ENCODE measurements at places on chromosomes 16 and 17.

- no peak for DNase-seq
These were observed 6.2 kb downstream of the GGA2 start for GRCh38 chr16:23504076-23504452.

- no peak for DNase-seq
These were observed 201.5 kb upstream of the CACNG5 start for GRCh38 chr17:66633317-66633965.

GRCh38 chr17:4969047-4969550 is 1.5 kb upstream of the SPAG7 start:
- no peak for DNase-seq

GRCh38 chr17:21288571-21289017 is 4.1 kb downstream of the MAP2K3 start:
- no peak for DNase-seq

GRCh38 chr17:81067391-81067811 is 32.5 kb downstream of the BAIAP2 start:
- no peak for DNase-seq

- DNase-seq, result no peak
These were observed 4.2 kb downstream of the BCAR1 start for GRCh38 chr16:75247249-75247648.

DNA sequence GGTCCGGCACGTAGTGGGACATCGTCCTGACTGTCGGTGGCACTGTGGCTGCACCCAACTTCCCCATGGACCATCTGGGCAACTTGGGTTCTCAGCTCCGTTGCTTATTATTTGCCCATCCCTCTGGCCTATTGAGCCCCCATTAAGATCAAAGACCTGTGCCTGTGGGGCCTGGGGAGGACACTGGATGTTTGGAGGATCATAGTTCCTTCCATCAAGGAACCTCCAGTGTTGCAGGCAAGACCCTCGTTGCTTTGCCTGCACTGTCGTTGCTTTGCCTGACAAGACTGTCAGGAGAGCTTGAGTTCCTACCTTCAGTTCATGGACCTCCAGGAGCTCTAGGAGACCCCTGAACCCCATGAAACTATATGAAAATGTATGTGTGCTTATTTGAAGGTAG is 127.2 kb downstream of the CCDC144A start:
- DNase-seq, result no peak

DNA sequence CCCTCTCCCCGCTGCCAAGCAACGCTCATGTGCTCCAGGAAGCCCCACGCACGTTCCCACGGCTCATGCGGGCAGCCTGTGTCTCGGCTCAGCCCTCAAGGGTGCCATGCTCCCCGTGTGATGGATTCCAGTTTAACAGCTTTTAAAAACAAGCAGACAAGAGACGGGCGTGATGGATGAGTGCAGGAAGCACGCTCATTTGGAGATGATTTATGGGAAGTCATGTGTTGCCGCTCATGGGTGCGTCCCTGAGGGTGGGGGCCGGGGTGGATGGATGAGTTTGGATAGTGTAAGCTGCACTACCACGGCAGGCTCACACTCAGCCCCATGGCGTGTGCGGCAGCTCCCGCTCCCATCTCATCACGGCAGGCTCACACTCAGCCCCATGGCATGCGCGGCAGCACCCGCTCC is 132.8 kb downstream of the RBFOX3 start:
- no peak for DNase-seq

- peak; percentile 41 for DNase-seq
These were observed 5.2 kb downstream of the PERCC1 start for GRCh38 chr16:1435921-1436697.
